ENCODE measurements at places on chromosomes 7 and 10.

- no peak for DNase-seq
Measured at GRCh38 chr7:81469869-81470723, 299.8 kb downstream of the HGF start.

DNA sequence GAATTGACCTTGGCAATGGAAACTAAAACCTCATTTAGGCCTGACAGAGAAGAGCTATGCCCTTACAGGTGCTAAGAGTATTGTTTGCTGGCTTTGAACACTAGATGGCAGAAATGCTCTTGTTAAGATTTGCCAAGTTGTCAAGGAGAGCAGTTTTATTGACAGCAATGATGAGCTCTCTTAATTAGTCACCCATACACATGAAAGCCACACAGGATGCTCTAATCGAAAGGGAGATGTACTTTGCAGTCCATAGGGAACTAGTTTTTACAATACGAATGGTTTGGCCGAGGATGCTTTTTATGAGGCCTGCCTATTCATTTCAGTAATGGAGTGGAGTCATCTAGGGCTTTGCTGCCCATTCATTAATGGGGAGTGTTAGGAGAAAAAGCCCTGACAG is 45.4 kb upstream of the MBL2 start:
- DNase-seq: no peak

DNA sequence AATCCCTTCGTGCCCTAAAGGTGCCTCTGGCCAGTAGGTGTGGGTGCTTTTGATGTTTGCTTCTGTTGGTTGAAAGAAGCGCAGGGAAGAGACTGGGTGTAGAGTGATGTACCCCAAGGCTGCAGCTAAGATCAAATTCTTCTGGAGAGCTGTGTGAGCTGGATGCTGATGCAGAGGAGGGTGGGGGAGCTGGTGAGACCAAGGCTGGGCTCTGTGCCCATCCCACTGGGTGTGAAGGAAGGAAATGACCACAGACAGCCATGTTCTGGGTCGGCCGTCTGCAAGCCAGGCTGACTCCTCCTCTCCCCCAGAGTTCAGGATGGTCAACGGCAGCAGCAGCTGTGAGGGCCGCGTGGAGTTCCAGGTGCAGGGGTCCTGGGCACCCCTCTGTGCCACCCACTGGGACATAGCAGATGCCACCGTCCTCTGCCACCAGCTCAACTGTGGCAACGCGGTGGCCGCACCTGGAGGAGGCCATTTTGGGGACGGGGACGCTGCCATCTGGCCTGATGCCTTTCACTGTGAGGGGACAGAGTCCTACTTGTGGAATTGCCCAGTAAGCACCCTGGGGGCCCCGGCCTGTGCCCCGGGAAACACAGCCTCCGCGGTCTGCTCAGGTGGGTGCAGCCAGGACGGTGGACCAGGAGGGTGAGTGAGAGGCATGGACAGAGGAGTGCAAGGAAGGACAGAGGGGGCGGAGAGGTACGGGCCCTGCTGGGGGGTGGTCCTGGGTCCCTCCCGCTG is 5.1 kb downstream of the SCART1 start:
- peak; percentile 34 for DNase-seq

GRCh38 chr7:108189733-108190388 is 59.7 kb upstream of the LAMB4 start:
- DNase-seq: no peak

DNA sequence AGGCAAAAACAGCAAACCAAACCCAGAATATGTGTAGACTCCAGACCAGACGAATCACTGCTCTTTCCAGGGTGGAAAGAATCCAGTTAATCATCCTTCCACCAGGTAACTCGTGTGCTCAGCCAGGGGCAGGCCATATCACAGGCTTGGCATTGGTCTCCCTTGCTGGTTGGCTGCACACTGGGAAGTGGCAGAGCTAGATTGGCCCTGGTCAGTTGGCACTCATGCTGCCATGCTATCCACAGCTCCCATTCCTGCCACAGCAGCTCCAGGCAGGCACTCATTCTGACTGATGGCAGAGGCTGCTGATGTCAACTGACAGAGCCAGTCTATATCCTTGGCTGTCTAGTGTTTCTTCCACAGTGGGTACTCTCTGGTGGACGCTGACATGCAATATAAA is 9.7 kb upstream of the GDF10 start:
- DNase-seq: peak; percentile 52

- DNase-seq: no peak
Measured at GRCh38 chr7:136150311-136150710, 173.2 kb upstream of the MTPN start.

DNA sequence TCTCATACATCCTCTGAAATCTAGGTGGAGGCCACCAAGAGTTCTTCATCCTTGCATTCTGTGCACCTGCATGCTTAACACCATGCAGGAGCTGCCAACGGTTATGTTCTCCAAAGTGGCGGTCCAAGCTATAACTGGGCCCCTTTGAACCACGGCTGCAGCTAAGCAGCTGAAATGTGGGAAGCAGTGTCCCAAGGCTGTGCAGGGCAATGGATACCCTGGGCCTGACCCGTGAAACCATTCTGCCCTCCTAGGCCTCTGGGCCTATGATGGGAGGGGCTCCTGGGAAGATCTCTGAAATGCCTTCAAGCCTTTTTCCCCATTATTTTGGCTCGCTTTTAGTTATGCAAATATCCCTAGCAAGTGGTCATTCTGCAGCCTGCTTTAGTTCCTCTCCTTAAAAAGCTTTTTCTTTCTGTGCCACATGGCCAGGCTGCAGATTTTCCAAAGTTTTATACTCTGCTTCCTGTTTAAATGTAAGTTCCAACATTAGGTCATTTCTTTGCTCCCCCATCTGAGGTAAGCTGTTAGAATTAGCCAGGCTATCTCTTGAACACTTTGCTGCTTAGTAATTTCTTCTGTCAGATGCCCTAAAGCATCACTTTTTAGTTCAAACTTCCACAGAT is 7.7 kb upstream of the GTPBP4 start:
- no peak for DNase-seq

GRCh38 chr7:6495597-6496262 is 48.0 kb upstream of the DAGLB start:
- no peak for DNase-seq

- peak; percentile 52 for DNase-seq
Measured at GRCh38 chr10:131553581-131553980, 242.1 kb upstream of the TCERG1L start.

DNA sequence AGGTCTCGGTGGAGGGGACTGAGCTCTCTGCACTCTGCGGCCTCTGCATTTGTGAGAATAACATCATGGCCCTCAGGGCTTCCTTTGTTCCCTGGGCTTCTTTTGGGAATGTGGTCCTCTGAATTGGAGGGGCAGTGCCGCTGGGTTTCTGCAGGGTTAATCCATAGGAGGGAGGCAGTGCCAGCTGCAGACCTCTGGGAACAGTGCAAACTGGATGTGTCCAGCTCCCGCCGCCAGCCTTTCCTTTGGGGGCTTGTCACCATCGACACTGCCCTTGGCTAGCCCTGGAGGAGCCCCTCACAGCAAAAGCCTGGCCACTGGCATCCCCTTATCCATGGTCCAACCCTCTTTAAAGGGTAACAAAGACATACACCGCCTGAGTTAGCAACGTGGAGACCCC is 174.0 kb downstream of the WDR37 start:
- DNase-seq: no peak

DNA sequence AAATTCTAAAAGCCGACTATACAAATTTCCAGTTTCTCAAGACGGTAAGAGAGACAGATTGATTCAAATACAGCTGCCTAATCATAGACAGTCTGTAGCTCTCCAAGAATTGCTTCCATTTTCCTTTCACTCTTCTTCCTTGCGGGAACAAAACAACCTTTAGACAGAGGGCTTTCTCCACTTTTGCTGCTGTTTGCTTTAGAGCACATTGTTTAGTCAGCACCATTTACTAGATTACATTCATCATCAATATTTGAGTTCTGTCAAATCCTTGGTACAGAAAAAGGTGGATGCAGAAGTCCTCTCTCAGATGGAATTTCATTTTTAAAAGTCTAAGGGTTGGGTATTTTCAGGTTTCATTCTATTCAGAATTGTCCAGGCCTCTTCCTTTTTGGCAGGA is 137.4 kb downstream of the CHRM2 start:
- no peak for DNase-seq
